ENCODE measurements at places on chromosomes 12 and 14.
A peak's percentile ranks its signal among the peaks of the same experiment; 100 is the strongest.

DNA sequence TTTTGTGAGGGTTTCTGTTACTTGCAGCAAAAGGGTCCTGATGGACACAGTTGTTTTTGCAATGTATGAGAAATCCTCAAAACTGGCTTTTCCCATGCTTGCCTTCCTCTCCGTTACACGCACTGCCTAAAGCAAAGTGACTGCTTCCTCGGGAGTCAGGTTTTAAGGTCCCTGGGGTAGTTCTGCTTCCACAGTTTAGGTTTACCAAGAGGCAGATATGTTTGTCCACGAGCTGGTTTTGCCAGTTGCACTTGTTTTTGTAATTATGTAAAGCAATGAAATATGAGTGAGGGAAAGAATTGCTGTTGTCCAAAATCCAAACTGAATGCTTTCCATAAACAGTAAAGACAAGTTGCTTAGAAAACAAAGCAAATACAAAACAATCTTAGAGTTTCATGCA, 290.7 kb upstream of the AMIGO2 start:
- no peak for DNase-seq
- H3K4me1 ChIP-seq: peaks cover 25% of the 10 kb centered on the region
- H3K4me3 ChIP-seq: no peak overlapping the region
- H3K27me3 ChIP-seq: no peaks in the 10 kb centered on the region

GRCh38 chr14:90739318-90740068, 76.7 kb downstream of the TTC7B start:
- no peaks in the 10 kb centered on the region for H3K27me3 ChIP-seq
- no peak for DNase-seq
- H3K27ac ChIP-seq: no peak overlapping the region
- H3K36me3 ChIP-seq: no peaks in the 10 kb centered on the region
- no peak overlapping the region for H3K4me3 ChIP-seq
- H3K4me1 ChIP-seq: no peaks in the 10 kb centered on the region

GRCh38 chr12:60042835-60043234, 447.0 kb downstream of the SLC16A7 start:
- no peaks in the 10 kb centered on the region for H3K27me3 ChIP-seq
- no peaks in the 10 kb centered on the region for H3K4me1 ChIP-seq
- no peaks in the 10 kb centered on the region for H3K36me3 ChIP-seq
- DNase-seq: no peak
- no peak overlapping the region for H3K27ac ChIP-seq

DNA sequence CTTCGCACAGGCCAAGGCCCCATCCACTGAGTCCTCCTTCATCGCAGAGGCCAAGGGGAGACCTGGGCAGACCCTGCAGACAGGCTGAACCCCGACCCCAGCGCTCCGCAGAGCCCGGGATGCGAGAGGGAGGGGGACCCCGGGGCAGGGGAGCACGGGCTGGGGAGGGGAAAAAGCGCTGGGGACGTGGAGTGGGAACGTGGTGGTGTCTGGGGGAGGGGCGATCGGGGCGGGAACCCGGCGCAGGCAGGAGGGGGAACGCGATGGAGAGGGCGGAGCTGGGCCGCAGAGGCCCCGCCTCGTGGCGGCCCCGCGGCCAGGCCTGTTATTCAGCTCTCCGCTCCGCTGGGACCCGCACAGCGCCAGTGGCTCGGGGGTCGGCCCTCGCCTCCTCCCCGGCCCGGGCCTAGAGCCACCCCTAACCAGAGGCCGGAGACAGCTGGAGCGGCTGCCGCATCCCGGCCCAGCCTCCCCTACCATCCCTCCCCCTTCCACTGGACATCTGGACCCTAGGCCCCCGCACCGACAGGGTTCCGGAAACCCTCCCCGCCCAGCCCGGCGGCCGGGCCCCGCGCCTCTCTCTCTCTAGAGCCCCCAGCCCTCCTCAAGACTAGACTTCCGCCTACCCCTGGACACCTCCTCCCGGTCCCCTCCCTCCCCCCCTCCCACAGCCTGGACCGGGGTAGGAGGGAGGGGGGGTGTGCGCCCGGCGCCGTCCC, at the start of gene ARHGEF25:
ARHGEF25 (plus strand) TSS at position 328 of the 719 bp plus-strand sequence. CDS start 460 bp downstream, outside the sequence.
- H3K4me3 ChIP-seq: peak within 1 kb of the TSS; percentile 60
- H3K27me3 ChIP-seq: peaks cover 2% of the 10 kb centered on the region
- no peaks in the 10 kb centered on the region for H3K36me3 ChIP-seq
- H3K4me1 ChIP-seq: no peaks in the 10 kb centered on the region
- peak; percentile 20 for DNase-seq

Measured in naive thymus-derived CD4-positive, alpha-beta T cell (primary cell).